ENCODE measurements at places on chromosomes 5 and 9.
A peak's percentile ranks its signal among the peaks of the same experiment; 100 is the strongest.

DNA sequence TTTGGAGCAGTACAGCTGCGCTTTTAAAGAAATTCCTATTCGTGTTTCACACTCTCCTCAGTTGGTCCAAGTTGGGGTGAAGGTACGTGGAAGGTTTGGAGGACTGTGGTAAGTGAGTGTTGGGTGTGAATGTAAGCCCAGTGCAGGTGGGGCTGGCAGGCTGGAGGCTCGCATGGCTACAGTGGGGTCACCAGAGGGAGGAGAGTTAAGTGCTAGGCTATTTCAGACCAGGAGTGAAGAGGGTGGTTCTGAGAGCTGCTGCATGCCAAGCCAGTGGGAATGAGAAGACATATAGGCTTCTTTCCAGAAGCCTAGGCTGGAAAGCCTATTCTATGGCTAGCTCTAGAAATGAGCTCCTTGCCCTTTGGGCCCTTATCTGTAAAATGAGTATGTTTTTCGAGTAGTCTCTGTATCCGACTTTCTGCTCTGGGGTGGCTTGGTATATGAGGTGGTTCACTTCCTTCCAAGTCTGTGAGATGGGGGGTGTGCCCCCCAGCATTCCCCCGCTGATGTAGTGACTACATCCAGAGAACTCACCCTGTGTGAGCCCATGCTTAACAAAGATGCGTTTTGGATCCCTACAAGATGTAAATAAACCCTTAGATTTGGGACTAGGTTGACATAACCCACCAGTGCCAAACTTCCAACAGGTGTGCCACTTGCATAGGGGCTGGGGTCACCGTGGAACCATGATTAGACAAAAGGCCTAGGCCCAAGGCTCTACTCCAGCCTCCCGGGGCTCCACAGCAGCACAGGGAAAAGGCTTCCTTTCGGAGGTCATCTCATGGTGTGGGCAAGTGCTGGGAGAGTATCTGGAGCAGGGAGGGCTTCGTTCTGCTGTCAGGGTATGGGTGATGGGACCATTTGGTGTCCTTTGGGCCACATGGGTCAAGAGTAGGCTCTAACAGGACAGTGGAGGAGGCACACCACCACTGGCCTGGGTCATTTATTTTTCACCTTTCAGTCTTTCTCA lies 2.6 kb downstream of the TCF7 start:
- DNase-seq = no peak

DNA sequence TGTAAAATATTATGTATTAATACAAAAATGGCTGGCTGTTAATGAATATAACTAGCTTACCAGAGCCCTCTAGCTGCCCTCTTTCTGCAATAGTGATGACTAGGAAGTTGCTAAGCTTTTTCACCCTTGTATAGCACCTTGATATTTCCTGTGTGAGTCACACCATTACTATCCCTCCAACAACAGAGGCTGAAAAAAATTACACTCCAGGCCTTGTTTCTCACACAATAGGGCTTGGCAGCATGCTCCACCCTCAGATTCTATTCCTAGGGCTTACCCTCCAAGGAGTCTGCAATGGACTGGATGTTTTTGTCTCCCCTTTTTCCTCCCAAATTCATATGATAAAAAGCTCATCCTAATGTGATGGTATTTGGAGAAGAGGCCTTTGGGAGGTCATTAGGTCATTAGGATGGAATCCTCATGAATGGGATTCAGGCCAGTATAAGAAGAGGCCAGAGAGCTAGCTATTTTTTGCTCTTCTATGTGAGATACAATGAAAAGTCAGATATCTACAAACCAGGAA lies 184.6 kb upstream of the MAP1B start:
- DNase-seq = no peak

DNA sequence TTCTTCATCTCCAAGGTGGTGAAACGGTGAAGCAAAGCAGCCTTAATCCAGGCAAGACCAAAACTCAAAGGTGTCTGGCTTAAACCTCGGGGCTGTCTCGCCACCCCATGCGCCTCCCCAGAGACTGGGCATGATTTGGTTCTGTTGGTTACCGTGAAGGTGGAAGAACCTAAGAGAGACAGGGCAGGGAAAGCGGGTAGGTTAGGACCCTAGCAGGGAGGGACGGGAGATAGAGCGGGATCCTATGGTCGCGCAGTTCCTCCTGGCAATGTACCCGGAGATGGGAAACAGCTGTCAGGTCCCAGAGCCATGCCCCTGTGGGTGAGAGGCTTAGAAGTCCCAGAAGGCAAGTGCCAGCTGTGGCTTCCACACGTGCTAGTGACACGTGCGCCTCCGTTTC lies 418.3 kb upstream of the IRX1 start:
- no peak for DNase-seq

DNA sequence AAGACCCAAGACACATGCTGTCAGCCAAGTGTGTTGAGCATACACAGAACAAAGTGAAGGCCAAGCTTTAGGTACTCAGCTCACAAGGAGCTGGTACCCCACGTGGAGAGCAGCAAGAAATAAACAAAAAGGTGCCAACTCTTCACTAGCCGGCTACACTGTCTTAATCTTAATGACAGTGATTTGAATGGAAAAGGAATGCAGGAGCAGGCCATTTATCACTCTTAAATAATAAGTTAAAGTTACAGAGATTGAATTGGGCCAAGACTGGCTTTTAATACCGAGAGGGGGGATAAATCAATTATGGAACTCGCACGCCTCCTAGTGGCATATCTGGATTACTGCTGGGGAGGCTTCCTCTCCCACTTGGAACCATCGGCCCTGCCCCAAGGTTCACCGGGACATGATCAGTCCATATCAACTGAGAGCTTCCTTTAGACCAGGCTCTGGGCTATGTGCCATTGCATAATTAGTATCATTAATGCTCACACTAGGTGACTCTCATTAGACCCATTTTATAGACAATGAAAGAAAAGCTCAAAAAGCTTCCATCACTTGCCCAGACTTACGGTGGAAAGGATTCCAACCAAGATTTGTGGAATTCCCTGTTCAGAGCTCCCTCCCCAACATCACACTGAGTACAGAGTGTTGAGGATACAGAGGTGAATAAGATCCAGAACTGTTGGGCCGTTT lies 94.0 kb downstream of the ACTL7B start:
- DNase-seq = peak; percentile 69

GRCh38 chr5:176837707-176838115 lies 27.4 kb downstream of the UNC5A start:
- DNase-seq = peak; percentile 50

DNA sequence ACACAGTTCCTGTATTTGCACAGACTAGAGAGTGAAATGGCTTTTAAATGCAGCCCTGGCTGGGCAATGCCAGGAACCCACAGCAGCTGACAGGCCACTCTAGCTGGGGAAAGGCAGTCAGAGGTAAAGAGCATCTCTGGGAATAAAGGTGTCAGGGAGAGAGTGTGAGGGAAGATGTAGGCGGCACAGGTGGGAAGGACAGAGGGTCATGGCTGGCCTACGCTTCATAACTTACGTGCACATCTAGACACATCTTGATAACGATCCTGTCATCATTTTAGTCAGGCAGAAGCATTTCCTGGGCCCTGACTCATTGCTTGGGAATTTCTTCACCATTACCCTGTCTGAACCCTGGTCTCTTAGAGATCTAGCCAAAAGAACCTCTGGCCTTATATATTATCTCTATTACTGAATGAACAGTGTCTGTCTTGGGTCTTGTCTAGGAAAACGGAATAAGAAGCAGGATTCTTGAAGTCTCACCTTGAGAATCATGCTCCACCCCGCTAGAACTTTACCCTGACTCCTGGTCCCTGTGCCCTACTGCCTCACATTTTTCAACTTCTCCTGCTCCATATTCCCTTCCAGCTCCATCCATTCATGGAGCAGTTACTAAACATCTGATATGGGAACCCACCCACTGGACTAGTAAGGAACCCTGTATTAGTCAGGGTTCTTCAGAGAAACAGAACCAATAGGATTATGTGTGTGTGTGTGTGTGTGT lies 106.4 kb upstream of the ELL2 start:
- no peak for DNase-seq

DNA sequence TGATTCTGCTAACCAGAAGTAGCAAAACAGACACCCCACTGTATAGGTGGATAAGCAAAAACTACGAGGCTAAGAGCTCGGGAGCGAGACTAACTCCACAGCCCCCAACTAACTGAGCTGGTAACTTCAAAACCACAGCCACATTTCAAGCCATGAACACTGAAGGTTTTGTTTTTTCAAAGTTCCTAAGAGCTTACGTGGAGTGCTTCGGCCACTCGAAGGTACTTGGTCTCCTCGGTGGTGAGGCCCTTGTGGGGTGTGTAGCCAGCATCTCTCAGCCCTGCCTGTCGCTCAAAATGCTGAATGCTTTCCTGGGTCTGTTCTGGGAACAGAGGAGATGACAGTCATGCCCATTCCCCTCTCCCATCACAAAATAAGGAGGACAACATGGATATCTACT lies 11.1 kb downstream of the KIAA1191 start:
- DNase-seq = no peak

GRCh38 chr5:152641970-152642805 lies 237.1 kb upstream of the NMUR2 start:
- DNase-seq = no peak

DNA sequence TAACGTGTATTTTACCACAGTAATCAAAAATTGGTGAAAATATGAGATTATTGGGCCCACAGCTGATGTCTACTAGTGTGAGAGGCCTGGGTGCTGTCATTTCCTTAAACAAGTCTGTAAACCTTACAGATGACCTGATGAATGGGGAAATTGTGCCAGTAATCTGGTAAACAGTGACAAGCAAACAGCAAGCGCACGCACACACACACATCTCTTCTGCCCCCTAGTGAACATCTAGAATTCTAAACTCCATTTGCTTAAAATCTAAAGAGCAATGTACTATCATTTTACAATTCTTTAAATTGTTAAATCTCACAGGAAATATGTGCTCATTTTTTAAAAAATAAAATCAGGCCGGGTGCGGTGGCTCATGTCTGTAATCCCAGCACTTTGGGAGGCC lies 7.5 kb upstream of the RAPGEF1 start:
- DNase-seq = peak; percentile 91

DNA sequence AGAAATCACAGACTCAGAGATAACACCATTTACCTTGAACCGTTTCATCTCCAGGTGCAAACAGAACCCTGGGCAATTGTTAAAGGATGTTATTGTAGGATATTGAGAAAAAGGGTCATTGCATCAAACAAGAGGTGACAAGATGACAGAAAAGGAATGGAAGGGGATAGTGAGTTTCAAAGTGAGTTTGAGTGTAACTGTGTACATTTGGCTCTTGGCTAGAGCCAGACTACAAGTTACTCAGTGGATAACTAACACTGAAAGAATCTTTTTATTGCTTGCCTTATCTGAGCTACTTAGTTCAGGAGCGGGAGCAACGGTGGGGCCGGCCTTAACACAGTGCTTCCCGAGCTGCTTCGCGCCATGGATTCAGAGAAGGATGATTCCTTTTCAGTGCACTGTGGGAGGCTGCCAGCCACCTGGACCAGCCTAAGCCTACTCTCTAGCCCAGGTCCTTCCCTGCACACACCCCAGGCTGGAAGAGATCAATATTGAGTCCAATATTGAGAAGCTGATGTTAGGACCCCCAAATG lies 193.4 kb downstream of the ATPSCKMT start:
- no peak for DNase-seq

- no peak for DNase-seq
These were observed 61.0 kb upstream of the DAPK1 start for GRCh38 chr9:87436716-87437115.

DNA sequence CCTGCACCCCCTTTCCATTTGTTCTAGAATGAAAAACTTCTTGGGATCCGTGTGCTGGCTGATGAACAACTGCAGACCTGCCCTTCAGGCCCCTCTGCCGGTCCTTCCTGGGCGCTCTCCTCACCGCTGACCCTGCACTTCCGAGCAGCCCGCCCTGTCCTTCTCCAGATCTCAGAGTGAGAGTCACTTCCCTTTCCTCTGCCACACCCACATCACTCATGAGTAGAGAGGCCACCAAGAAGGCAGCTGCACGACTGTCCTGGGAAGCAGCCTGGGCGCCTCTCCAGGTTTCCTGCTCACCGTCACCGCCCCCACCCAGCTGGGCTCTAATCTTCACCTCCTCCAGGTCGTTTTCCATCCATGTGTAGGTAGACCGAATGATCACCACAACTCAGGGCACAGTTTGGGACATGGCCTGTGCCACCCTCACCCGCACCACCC lies 35.0 kb upstream of the NSMF start:
- peak; percentile 47 for DNase-seq

DNA sequence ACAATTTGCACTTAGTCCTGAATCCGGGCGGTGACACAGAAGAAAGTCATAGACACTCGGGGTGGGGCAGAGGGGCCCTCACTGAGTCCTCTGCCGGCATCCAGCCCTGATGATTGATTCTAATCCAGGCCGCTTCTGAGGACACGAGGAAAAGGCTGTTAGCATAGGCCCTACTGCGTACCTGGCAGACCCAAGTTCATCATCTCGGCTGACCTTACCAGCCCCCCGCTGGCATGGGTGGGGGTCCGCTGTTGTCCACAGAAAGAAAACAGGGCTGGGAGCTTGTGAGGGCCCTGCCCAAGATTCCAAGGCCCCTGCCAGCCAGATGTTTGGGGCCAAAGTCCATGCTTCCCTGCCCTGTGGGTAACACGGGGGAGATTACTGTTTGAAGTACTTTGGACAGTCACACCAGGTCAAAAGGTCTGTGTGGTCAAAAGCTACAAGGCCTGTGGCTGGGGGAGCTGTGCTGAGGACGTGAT lies 24.5 kb downstream of the ERGIC1 start:
- no peak for DNase-seq

DNA sequence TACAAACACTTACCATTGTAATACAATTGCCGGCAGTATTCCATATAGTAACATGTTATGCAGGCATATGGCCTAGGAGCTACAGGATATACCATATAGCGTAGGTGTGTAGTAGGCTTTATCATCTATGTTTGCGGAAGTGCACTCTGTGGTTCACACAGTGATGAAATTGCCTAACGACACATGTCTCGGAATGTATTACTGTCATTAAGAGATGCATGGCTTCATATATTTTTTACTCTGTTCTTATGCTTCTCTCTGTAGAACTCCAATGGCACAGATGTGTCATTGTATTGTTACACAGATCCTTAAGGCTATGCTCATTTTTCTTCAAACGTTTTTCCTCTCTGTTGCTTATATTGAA lies 19.2 kb upstream of the ANKRD18A start:
- DNase-seq = no peak

- no peak for DNase-seq
These were observed 99.2 kb downstream of the IRX1 start for GRCh38 chr5:3694819-3695218.

DNA sequence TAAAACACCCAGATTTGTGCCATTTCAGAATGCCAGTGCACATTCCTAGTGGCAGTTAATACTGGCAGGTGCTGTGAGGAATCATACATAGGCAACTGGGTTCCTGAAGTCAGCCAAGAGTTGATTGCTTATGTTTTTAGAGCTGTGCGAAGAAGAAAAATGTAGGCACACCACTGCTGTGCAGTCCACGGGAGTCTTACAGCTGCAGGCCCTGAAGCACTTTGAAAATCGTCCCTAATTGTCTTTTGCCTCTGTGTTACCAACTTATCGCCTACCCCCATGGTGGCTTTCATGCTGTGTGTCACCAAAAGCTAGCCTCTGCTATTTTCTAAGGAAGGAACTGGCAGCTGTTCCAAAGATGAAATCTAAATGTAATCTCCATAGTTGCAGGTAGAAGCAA lies 263.9 kb downstream of the ARRDC3 start:
- no peak for DNase-seq

GRCh38 chr5:110104726-110105669 lies 415.3 kb downstream of the MAN2A1 start:
- no peak for DNase-seq

GRCh38 chr9:36450110-36450732 lies 50.2 kb upstream of the RNF38 start:
- DNase-seq = peak; percentile 12

- DNase-seq = no peak
These were observed 49.4 kb upstream of the DNAH5 start for GRCh38 chr5:13993926-13994325.

- DNase-seq = no peak
These were observed 104.2 kb downstream of the LIFR start for GRCh38 chr5:38452201-38452600.
